ENCODE measurements at places on chromosomes 16 and 17. TPM values are rescaled to one million over a fixed set of nuclear protein-coding genes. Genes with fewer than 3 reads are reported as not detected.
A peak's percentile ranks its signal among the peaks of the same experiment; 100 is the strongest.

Gene XAF1
- total RNA-seq: not detected

Gene UBB
- total RNA-seq: 1,450 TPM

Gene LGALS9B
- not detected for total RNA-seq

Gene RAP1GAP2
- 116 TPM for total RNA-seq

DNA sequence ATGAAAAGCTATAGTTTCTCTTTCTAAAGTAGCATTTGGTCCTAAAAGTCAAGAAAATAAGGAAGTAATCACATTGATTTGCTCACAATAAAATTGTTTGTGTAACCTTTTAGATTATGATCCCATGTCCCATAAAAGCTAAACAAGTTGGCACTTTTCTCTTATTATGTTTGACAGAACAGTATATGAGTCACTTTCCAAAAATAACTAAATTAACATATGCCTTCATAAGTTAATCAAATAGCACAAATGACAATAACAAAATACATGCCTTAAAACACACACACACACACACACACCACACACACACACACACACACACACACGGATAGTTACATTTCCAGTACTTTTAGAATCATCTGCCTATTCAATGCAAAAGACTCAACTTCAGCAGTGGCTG is 2.8 kb downstream of the MED13 start:
- no peak for DNase-seq

DNA sequence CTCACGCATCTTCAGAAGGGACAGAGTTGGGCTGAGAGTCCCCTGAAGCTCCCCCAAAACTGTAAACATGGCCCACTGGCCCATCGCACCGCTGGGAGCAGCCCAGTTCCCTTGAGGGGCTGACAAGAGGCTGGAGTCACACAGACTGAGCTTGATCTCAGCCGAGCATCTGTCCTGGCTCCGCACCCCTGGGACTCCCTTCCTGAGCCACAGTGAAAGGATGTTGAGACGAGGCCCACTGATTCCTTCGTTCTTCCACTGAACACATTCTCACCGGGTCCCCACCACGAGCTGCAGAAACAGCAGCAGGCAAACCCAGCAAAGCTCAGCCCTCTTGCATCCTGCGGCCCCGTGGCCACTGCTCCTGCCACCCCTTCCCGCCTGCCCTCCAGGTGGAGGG is 145.9 kb upstream of the CIBAR2 start:
- no peak for DNase-seq

GRCh38 chr16:48180868-48181480 is 25.2 kb upstream of the ABCC12 start:
- no peak for DNase-seq

GRCh38 chr17:82217120-82217529 is 4.5 kb upstream of the CCDC57 start:
- no peak for DNase-seq

- no peak for DNase-seq
Observed at GRCh38 chr16:84700446-84701300, 873 bp downstream of the USP10 start.

GRCh38 chr17:60941028-60941427 is 263.4 kb downstream of the BCAS3 start:
- DNase-seq: no peak

- no peak for DNase-seq
Observed at GRCh38 chr17:1029922-1030644, 33.2 kb downstream of the TIMM22 start.

DNA sequence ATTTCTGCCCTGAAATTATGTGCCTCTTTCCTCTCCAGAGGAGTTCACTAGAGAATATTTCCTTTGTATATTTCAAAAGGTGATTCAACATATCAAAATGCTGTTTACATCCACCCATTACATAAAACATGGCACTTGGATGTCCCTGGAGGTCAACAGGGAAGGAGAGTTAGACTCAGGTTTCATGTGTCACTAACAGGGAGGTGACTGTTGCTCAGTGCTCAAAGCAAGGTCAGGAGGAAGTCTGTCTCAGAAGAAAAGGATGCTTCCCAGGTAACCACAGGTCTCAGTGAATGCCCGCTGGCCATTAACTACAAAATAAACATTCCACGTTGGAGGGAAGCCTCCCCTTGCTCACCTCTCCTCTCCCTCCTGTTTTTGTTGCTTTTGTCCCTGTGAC is 198.6 kb downstream of the AXIN2 start:
- DNase-seq: no peak

DNA sequence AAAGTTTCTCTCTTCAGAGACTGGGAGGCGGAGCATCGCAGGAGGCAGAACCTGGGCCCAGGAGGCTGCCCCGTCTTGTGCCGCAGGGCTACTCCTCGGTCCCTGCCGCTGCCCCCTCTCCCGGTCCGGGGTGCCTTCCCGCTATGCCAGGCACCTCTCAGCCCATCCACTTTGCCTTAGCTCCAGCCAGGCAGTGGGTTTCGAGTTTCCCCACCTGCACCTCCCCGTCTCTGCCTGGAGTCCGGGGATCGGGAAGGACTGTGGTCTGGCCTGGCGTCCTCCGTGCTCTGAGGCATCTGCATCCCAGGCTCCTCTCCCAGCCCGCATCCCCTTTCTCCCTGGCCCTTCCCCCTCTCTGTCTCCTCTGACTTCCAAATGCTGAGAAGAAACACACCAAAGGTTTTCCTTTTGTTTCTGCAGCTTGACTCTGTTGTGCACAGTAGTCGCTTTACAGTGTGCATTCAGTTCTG is 26.8 kb upstream of the PIK3R6 start:
- no peak for DNase-seq

GRCh38 chr17:69103557-69104233 is 38.0 kb downstream of the ABCA6 start:
- peak; percentile 18 for DNase-seq

GRCh38 chr17:45784293-45784740 is at the start of gene CRHR1:
Gene CRHR1 (plus strand): TSS chr17:45784320. CDS start chr17:45784545, 225 bp downstream.
- no peak for DNase-seq

Gene IL34
- not detected for total RNA-seq

Gene ABCA6
- 0.31 TPM for total RNA-seq

Gene MYH4
- total RNA-seq: not detected

GRCh38 chr16:61820398-61820797 is 215.8 kb downstream of the CDH8 start:
- no peak for DNase-seq

Gene GPRC5C
- total RNA-seq: 207 TPM

GRCh38 chr17:82193520-82194220 is 19.0 kb downstream of the CCDC57 start:
- DNase-seq: no peak

- DNase-seq: no peak
Observed at GRCh38 chr16:4260360-4260759, 12.5 kb downstream of the TFAP4 start.

DNA sequence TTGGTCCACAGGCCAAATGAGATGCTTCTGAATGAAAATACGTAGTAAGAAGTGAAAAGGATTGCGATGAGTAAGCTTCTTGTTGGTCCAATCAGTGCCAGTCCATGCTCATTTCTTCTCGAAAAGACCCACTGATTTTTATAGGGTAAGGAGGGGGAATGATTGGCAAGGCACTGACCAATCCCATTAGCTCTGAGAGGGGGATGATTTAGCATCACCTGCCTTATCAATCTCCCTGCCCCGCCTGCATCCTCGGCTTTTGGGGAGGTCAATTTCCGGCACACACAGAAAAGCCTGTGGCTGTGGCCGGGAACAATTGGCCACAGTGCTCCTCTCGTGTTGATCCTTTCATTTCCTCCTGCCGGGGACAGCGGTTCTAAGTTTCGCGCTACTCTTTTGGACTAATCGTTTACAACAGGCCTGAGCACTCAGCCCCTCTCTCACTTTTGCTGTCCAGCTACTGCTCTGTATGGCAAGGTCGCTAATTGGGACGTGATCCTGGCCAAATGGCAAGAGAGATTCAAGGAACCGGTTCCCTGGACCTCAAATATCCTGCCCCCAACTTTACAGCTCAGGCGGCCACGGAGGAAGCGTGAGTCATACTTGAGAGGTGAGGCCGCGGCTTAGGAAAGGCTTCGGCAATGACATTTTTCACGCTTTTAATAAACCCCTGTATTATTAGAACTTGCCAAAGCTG is 43.1 kb downstream of the TBX4 start:
- DNase-seq: no peak

GRCh38 chr16:47229053-47230050 is 85.6 kb upstream of the NETO2 start:
- DNase-seq: no peak

Gene SLC6A2
- not detected for total RNA-seq

GRCh38 chr16:61842666-61843065 is 193.6 kb downstream of the CDH8 start:
- DNase-seq: no peak

Gene ALDH3A1
- total RNA-seq: 1.0 TPM

DNA sequence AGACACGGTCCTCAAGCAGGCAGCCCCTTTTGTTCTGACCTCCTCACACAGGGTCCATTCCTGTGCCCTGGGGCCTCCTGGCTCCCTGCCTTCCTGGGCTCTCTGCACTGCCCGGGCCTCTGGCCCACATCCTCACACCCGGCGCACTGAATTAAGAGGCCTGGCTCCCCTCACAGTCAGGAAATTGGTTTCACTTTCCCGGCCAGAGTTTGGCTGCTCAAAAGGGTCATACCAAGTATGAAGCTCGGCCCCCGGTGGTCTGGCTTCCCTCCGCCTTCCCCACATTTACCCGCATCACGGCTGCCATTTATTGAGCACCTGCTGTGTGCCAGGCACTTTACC is 220.0 kb downstream of the NTN1 start:
- no peak for DNase-seq

- no peak for DNase-seq
Observed at GRCh38 chr17:76696763-76697701, 13.7 kb downstream of the MXRA7 start.

- no peak for DNase-seq
Observed at GRCh38 chr16:28106467-28107215, 43.1 kb upstream of the GSG1L start.

- no peak for DNase-seq
Observed at GRCh38 chr17:47660064-47660492, 10.4 kb downstream of the KPNB1 start.

GRCh38 chr17:13337864-13338371 is 263.8 kb downstream of the HS3ST3A1 start:
- DNase-seq: no peak

- DNase-seq: no peak
Observed at GRCh38 chr16:14011846-14012245, 59.3 kb upstream of the MRTFB start.

DNA sequence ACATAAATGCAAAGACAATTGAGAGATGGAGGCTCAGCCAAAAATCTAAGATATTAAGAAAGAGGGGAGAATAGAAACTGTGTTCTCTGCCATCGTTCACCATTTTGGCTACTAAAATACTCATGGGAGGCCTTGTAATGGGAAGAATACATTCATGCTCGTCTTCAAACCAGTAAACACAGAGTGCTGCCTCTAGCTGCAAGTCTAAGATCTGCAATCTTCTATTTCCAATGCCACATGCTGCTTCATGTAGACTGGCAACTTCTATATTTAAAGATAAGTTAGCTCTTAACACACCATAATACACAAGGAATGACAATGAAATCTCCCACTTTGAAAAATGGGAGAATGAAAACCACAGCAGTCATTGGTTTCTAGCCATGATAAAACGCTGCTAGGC is 387.3 kb downstream of the HS3ST3B1 start:
- DNase-seq: no peak

GRCh38 chr17:67554634-67555033 is 163.1 kb upstream of the NOL11 start:
- DNase-seq: no peak
